OCI-LY7 (cell line): ENCODE measurements at places on chromosomes 2 and 18.

GRCh38 chr2:203786549-203787351 is 80.3 kb downstream of the CD28 start:
- peak; percentile 44 for DNase-seq

- peak; percentile 10 for DNase-seq
Observed at GRCh38 chr2:51795248-51795888, 763.4 kb upstream of the NRXN1 start.

DNA sequence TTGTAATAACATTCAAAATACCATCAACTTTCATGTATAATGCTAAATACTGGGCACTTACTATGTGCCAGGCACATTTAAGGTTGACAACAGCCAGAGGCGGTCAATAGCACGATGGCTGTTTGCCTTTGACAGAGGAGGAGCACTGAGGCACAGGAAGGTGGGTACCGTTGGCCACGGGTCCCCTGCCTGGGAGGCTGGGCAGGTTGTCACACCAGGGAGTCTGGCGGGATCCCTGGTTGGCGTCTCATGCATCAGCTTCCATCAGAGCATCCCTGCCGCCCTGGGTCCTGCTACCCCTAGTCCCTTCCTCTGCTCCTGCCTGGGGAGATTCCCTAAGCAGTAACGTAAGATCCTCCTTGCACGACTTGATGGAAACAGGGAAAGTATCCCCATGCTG is 19.4 kb downstream of the ALLC start:
- DNase-seq: no peak

- no peak for DNase-seq
Observed at GRCh38 chr2:86807468-86808275, 17.0 kb upstream of the CD8A start.

GRCh38 chr18:9133225-9133624 is 3.4 kb upstream of the ANKRD12 start:
- DNase-seq: no peak

- DNase-seq: no peak
Observed at GRCh38 chr2:45707006-45707405, 55.5 kb downstream of the PRKCE start.

GRCh38 chr2:120896901-120897300 is 161.2 kb downstream of the GLI2 start:
- DNase-seq: no peak

DNA sequence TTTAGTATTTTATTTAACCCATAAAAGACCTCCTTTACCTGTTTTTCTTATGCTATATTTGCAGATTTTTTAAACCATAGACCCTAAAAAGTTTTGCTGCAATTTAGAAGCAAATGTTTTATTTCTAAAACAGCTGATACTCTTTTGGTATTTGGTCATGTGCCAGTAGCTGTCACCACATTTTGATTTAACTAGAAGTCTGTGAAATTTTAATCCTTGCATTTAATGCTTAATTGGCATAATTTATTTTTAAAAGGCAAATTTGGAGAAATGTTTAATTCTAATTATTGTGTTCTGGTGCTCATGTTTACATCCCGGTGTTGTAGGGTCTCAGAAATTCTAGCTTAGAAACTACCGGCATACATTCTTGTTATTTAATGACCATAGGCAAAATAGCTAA is 111.8 kb downstream of the TTC27 start:
- no peak for DNase-seq

DNA sequence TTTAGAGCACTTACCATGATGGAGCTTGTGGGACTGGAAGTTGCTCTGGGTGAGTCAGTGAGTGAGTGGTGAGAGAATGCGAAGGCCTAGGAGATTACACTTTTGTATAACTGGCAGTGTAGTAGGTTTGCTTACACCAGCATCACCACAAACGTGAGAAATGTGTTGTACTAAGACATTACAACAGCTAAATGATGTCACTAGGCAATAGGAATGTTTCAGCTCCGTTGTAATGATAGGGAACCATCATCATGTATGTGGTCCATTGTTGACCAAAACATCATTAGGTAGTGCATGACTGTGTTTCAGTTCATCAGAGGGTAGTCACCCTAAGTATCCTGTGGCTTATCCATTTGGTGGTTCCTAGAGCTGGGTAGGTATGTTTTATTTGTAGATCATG is 11.9 kb downstream of the ZNF407 start:
- DNase-seq: no peak

GRCh38 chr18:55522011-55522410 is 66.0 kb downstream of the TCF4 start:
- DNase-seq: peak; percentile 32

DNA sequence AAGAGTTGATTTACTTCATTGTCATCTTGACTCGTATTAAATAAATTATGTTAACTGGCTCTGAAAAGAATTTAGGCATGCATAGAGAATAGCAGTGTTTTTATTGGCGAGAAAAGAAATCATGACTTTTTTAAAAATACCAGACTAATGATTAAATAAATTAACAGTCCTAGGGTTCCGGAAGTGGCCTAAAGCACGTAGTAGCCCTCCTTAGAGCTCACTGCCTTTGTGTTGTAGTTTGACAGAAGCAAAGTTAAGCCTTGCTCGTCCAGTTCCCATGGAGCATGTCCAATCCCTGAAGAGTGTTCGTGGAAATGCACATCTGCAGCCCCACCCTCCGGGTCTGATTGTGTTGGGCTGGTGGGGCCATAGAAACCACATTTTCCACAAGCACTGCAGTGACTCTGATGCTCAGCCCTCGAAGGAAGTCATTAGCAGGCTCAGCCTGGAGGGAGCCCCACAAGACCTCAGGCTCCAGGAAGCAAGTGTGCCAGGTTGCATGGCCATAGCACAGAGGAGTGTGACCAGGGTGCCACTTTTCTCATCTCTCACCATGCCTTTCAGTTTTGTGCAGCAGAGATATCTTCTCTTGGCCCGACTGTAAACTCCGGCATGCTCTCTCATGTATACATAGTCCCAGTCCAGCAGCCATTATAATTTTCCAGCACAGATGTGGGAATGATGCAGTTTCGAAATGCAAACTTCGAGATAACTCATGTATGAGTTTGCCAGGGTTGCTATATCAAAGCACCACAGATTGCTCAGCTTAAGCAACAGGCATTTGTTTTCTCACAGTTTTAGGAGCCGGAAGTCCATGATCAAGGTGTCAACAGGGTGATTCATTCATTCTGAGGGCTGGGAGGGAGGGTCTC is 188.6 kb upstream of the SH3BP4 start:
- DNase-seq: no peak

GRCh38 chr2:16430846-16431245 is 234.8 kb downstream of the CYRIA start:
- no peak for DNase-seq

GRCh38 chr2:17475286-17475685 is 43.0 kb downstream of the RAD51AP2 start:
- no peak for DNase-seq

DNA sequence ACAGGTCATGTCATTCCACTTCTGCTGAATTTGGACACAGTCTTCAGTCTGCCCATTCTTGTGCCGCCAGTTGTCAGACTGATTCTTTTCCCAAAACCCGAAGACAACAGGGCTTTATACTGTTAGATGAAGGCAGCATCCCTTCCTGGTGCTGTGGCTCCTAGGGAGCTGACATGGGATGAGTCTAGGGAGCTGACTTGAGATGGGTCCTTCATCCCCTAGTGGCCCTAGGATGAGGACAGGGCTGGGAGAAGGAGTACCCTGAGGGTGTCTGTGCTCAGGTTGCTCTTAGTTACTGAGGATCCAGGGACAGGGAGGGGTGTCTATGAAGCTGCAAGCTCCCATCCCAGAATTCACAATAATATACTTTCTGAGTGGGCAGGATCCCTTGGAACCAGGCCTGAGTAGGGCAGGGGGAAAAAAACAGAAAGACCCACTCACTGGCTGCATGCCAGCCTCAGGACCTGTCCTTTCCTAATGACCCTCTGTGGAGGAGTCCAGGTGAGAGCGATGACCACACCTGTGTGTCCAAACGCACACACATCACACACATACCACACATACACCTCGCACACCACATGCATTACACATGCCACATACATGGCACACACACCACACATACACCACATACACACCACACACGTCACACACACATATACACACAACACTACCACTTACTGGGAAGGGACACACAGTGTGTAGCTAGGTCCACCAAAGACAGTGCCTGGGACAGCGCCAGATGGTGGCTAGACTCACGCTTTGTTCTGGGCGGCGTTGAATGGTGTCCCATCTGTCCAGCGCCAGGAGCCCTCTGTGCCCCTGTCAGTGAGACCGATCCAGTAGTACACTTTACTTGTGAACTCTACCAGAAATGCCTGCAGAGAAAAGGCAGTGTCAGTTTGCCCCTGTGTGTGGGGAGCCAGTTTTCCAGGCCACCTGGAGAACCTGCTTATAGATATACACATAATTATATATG is 11.1 kb downstream of the CLEC4F start:
- no peak for DNase-seq

DNA sequence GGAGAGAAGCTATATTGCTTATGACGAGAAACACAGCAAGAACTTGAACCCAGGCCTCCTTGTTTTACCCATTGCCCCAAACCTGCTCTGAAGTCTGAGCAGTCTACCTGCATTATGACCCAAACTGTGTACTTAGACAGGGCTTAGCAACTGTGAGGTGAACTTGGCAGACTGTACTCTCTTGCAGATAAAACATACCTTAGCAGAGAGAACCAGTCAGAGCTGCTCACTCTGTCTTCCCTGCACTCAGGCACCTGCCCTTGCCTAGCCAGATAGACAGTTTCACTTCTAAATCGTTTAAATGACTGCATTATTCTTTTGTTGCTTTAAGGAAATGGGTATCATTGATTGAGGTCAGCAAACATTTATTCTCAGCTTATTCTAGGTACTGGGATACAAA is 20.3 kb downstream of the ITPRID2 start:
- DNase-seq: no peak

DNA sequence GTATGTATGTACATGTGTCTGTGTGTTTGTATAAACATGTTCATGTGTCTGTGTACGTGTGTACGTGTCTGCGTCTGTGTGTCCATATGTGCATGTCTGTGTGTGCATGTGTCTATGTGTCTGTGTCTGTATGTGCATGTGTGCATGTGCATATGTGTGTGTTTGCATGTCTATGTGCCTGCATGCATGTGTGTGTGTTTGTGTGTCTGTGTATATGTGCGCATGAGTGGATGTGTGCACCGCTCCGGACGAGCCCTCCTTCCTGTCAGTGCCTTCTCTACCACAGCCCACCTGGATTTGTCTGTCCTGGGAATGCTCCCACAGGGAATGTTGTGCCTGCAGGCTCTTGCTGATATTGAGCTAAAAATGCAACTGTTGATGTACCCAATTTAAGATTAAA is 113.3 kb upstream of the EPC2 start:
- no peak for DNase-seq

- DNase-seq: no peak
Observed at GRCh38 chr2:125405816-125406215, 1250.1 kb upstream of the GYPC start.

DNA sequence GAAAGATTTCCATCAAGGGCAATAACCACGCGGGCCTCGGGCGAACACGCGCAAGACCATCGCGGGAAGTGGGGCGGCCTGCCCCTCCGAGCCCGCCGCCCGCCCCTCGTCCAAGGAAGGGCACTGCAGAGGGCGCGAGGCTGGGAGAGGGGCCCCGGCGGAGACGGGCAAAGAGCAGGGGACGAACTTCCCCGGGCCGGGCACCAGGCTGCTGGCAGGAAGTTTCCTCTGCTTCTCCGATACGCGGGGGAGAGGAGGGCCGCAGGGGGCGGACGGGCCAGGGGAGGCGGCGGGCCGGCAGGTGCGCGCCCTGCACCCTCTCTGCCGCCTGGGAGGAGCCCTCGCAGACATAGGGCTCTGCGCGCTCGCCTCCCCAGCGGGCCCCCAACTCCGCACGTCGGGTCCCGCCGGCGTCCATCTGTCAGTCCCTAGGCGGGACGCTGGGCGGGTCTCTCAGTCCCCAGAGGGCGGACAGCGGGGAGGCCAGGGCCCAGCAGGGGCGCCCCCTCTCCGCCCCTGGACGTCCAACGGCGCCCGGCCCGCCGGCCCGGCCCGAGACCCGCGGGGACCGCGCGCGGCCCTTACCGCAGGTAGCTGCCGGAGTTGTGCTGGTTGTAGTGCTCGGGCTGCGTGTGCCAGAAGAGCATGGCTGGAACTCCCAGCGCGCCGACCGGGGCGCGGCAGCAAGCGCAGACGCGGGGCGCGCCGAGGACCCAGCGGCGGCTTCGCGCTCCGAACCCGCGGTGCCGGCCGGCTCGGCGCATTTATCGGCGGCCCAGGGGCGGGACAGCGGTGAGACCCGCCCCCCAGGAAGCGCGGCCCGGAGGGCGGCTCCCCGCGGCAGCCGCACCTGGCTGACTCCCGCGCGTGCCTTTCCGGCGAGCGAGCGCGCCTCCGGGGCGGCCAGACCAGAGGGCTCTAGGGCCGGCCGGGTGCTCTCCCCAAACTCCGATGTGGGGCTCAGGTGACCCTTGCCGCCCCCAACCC is at the start of gene TFCP2L1:
TSS of gene TFCP2L1 (minus strand) at position 740 of the 987 bp plus-strand sequence. CDS start at position 647, 93 bp downstream.
- peak; percentile 60 for DNase-seq

DNA sequence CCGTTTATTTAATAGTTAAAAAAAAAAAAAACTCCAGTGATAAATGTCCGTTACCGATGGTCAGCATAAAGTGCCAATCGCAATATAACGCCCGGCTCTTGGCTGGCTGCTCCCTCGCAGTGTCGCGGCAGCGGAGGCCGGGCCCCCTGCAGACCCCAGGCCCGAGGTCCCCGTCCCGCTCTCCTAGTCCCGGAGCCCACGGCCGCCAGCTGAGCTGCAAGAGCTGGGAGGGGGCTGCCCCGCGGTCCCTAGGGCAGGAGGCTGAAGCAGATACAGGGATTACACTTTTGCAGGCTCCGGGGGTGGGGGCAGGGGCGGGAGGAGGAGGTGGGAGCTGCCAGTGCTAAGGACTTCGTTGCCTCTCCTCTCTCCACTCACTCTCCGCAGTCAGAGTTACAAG is 6.9 kb downstream of the OSR1 start:
- DNase-seq: no peak

GRCh38 chr2:190535586-190535985 is 1.1 kb upstream of the NEMP2 start:
- peak; percentile 6 for DNase-seq

DNA sequence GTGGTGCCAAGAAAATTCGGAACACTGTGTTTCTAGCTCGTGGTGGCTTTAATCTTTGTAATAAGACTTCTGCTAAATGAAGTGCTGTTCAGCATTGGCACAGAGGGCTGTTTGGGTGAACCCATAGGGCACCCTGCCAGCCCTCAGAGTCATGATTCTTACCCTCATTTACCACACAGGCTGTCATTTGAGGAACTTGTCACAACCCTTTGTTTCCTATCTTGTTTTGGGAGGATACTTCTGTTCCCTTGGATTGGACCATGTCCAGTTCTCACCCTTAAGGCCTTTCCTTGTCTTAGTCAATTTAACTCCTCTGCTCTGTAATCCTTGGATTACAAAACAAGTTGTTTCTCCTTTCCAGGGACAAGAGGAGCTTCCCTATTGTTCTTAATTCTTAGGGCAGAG is 225.7 kb downstream of the MTX2 start:
- DNase-seq: no peak

GRCh38 chr2:61620244-61621159 is 82.3 kb upstream of the XPO1 start:
- DNase-seq: no peak

DNA sequence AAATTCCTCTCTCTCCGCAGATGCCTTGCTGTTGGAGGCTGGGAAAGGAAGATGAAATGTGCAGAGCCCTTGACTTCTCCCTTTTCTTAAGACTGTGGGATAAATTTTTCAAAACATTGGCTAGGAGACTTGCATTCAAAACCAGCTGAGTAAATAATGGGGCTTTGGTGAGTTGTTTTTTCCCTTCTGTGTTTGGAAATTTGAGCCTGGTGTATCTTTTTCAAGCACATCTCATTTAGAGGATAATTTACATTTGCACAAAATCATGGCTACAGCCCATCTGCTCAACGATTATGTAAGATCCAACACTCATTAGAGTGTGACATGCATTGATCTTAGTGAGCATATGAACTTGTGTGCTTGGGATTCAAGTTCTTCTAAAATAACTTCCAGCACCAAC is 112.1 kb upstream of the ATP8B1 start:
- DNase-seq: no peak
